ENCODE measurements at places on chromosomes 1 and 21. TPM values are rescaled to one million over a fixed set of nuclear protein-coding genes. Genes with fewer than 3 reads are reported as not detected.

GRCh38 chr1:235888119-235888643 is 21.5 kb upstream of the LYST start:
- peak; percentile 79 for DNase-seq

GRCh38 chr1:191882870-191883269 is 275.4 kb upstream of the RGS18 start:
- no peak for DNase-seq

GRCh38 chr1:93442741-93443140 is 5.2 kb upstream of the FNBP1L start:
- DNase-seq: no peak

DNA sequence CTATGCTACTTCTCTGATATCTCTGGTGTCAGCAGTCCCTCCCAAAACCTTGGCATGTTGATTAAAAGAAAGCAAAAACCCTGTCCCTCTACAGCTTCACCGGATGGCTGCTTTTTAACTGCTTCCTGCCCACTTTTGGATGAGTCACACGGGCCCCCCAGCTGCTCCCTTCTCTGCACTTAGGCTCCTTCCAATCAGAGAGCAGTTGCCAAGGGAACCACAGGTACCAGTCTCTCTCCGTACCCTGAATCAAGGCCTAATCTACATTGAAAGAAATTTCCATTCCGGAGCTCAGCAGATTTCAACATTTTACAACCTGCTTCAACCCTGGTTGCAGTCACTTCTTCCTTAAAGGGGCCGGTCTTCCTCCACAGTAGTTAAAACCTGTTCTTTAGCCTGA is 70.6 kb upstream of the GJB5 start:
- no peak for DNase-seq

DNA sequence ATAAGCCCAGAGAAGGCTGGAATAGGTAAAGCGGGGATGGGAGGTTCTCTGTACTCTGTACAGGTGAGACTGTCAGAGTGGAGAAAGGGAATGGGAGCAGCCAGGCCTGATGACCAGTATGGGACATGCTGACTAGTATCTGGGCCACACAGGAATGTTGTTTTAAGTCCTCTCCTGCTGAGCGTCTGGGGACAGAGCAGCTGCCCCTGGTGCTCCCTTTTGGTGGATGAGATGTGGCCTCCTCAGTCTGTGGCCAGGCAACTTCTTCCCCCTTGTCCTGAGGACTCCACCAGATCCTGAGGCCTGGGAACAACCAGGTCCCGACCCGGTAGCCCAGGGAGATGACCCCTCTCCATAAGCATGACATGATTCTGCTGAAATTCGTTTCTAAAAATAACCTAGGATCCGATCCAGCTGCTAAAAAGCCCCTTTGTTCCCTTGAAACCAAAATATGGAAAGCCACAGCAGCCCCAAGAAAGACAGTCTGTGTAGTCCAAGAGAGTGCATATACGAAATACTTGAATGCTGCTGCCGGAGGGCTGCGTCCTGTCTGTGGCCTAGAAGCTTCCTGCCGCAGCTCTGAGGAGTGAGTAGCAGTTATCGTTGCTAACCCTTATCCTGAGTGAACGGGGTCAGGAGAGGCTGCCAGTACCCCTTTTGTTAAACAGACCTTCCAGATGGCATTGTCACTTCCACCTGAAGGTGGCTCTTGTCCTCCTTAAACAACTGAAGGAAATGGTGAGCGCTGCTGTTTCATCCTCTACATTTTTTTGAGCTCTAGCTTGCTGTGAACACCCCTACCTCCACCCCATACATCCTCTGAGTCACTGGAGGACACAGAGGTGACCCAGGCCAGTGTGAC is 47.1 kb downstream of the ATP2B4 start:
- no peak for DNase-seq

Gene ARHGEF19
- total RNA-seq: 2.5 TPM

Gene LRRC39
- 0.13 TPM for total RNA-seq

Gene CFAP57
- total RNA-seq: 0.77 TPM

Gene ARTN
- total RNA-seq: 2.9 TPM

Measured in GM12878 (cell line).